CD4-positive, alpha-beta T cell treated with Interleukin-15 for 4 hours (primary cell): ENCODE measurements at places on chromosomes 7 and 10.

DNA sequence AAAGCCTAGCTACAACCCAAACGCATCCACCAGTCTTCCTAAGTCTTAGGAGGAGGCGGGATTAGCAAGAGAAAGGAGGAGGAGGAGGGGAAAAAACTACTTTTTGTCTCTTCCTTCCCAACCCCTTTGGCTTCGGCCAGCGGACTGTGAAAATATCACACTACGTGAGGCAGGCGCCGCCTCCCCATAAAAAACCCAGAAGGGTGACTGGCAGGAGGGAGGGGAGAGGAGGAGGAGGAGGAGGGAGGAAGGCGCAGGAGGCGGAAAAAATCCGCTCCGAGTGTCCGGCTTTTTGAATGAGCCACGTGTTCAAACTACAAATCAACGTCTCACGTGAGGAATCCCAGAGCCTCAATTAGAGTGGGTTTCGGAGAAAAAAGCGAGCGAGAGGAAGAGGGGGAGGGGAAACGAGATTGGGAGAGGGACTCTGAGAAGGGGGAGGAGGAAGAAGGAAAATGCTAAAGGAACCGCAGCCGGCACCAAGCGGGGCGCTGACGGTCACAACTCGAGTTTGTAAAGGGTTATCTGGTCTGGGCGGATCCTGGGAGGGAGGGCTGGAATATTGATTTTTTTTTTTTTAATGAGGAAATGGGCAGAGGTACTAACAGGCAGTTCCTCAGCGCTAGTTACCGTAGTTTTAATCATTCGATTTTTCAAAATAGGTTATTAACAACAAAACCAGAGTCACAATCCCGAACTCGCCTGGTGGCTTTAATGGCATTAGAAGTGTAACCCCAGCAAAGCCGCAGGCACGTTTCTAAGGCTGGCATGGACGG, at the start of gene IGF2BP3:
Gene IGF2BP3, minus strand, starts transcription at position 162 of the 776 bp plus-strand sequence. CDS start 381 bp downstream, outside the sequence.
- DNase-seq: no peak

DNA sequence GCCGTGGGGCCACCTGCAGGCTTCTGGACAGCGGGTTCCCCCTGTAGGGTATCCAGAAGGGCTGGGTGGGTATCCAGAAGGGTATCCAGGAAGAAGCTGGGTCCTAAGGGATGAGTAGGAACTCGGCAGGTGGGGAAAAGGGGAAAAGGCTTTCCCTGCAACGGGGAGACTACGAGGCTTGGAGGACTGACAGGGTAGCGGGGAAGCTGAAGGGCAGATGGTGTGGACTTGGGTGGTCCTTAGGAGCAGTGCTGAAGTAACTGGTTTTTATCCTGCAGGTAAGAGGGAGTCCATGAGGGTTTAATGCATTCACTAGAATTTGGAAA, 525 bp downstream of the UBE2D4 start:
- DNase-seq: no peak

DNA sequence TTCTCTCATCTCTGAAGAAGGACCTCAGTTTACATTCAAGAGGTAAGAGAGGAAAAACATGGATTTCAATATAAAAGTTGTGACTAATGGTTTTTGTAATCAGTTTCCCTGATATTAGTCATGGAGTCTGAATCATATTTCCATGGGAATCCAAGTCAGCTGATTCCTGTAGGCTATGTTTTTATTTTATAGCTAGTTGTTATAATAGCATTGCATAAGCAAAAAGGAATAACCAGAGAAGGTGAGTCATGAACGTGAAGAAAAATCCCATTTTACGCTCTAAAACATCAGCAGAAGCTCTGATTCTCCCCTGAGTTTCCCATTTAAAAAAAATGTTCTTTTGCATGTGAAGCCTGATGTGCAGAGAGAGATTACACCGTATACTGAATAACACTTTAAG, 299.3 kb downstream of the SFMBT2 start:
- DNase-seq: no peak

DNA sequence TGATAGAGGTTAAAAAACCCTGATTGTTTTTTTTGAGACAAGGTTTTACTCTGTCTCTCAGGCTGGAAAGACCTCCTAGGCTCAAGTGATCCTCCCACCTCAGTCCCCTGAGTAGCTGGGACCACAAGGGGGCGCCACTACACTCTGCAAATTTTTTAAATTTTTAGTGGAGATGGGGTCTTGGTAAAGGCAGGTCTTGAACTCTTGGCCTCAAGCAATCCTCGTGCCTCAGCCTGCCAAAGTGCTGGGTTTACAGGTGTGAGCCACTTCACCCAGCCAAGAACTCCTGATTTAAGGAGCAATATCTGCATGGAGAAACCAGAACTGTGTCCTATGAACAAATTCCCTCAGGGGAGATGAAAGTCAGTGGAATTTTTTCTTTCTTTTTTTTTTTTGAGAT, 7.3 kb upstream of the KLHDC10 start:
- peak; percentile 63 for DNase-seq

GRCh38 chr10:99809931-99810615, 27.6 kb downstream of the ABCC2 start:
- DNase-seq: no peak

DNA sequence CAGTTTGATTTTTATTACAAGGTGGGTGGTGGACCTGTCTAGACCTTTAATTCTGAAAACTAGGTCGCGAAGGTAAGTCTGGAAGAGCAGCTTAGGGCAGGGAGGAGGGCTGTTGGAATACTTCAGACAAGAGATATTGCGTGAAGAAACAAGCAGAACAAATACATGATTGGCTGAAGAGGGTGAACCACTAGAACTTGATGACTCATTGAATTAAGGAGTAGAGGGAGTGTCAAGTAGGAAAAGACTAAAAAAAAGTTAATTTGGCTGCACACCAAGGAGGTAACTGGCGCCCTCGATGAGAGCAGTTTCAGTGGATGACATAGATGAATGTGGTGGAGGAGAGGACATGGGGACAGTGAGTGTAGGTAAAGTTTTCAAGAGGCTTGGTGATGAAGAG, 41.3 kb downstream of the WNT2 start:
- DNase-seq: no peak

DNA sequence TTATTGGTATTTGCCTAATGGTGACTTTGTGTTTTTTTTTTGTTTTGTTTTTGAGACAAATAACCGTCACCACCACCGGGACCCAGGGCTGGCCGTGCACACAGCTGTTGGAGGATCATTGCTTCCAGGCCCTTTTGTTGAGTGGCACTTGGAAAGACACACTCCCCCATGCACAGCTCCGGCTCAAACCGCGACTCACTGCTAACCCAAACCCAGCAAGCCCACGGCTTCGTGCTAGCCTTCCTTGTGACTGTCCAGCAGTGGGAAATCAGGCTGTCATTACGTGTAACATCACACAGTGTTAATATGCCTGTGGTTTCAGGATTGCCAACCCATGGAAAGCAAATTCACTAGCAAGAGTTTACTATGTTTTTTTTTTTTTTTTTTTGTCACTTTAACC, 17.4 kb downstream of the BNIP3 start:
- DNase-seq: no peak

DNA sequence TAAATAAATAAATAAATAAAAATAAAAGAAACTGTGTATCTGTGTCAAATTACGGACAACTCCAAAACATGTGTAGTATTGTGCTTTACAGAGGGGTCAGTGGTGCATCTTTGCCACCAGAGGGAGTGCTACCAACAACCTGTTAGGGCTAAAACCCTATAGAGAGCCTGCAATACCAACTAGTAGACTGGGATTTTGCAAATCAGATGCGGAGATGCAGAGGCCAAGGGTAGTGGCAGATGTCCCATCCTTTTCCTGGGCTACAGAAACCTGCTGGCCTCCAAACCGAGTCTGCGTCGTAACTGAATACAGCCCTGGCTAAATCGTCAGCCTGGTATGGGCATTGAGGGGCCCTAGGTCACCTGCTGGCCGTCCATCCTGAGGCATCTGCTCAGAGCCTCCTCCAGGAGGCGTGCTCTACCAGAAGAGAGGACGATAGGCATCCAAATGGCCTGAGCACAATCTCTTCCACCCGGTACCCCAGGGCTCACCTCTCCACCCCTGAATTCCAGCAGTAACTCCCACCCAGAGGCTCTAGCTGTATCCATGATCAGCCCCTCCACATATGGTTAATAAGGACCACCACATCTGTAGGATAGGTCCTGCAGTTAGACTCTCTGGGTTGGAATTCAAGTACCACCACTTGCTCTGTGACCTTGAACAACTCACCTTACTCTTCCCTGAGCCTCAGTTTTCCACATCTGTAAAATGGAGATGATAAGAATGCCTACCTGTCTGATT, 6.2 kb upstream of the RRP12 start:
- peak; percentile 80 for DNase-seq

GRCh38 chr7:4745971-4746919, 29.2 kb upstream of the AP5Z1 start:
- DNase-seq: peak; percentile 49

GRCh38 chr10:1594372-1595241, 142.7 kb downstream of the ADARB2 start:
- no peak for DNase-seq

DNA sequence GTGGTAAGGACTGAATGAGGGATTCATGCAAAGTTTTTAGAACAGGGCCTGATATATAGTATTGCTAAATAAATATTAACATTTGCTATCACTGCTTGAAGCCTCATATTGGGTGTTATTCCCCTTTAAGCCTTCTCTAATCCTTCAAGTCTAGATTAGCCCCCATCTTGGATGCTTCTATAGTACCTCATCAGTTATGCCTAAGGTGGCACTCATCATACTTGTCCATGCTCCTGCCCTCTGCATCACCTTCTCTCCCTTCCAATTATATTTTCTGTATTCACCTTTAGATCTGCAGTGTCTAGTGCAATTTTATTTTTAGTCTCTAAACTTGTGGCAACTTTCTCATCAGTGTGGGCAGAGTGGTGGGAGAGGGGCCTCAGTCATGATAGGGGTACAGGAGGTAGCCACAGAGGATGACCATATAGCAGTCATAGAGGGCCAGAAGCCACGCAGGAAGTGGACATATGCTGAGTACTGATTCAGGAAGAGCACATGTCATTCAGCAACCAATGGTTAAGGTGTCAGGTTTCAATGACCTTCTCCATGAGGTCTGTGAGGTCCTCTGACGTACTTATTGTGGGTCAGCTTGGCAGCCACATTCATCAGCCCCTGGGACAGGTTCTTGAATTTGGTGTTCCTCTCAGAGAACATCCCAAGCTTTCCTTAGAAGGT, 2.5 kb downstream of the ENTPD1 start:
- no peak for DNase-seq

GRCh38 chr10:123160311-123160980, 6.2 kb downstream of the BUB3 start:
- peak; percentile 52 for DNase-seq

- no peak for DNase-seq
These were observed 113.8 kb upstream of the ITGB1 start for GRCh38 chr10:33071857-33072256.

GRCh38 chr7:16984375-16984774, 102.6 kb upstream of the AGR3 start:
- DNase-seq: no peak

GRCh38 chr7:46291601-46292150, 370.6 kb upstream of the IGFBP3 start:
- no peak for DNase-seq

DNA sequence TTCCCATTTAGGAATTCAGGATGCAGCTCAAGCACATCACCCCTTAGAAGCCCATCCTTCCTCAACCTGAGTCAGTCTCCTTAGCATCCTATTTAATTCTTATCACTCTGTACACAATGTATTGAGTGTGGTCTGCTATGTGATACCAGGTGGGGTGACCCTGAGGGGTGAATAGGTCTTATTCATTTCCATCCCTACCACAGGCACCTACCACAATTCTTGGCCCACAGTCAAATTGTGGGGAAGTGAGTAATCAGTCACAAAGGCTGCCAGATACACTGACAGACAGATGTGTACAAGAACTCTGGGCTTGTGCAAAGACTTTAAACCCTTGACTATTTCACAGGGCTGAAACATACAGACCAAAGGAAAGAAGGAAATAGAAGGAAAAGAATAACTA, 560.5 kb downstream of the PARD3 start:
- no peak for DNase-seq
